DMS53 (cell line): ENCODE measurements at places on chromosomes 5 and 9.
A peak's percentile ranks its signal among the peaks of the same experiment; 100 is the strongest.

DNA sequence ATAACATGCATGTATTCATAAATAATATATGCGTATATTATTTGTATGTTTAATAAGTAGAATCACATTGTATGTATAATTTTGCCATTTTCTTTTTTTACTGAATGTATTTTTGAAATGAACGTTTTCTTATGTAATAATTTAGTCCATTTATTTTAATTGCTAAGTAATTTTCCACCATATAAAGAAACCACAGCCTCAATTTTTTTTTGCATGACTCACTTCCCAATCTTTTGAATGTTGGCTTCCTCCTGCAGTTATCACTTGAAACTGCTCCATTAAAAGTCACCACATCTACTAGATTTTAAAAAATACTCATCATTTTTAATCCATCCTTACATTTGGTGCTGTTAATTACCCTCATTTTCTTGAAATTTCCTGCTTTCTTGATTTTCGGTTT is 363.3 kb upstream of the MEF2C start:
- DNase-seq, result no peak

DNA sequence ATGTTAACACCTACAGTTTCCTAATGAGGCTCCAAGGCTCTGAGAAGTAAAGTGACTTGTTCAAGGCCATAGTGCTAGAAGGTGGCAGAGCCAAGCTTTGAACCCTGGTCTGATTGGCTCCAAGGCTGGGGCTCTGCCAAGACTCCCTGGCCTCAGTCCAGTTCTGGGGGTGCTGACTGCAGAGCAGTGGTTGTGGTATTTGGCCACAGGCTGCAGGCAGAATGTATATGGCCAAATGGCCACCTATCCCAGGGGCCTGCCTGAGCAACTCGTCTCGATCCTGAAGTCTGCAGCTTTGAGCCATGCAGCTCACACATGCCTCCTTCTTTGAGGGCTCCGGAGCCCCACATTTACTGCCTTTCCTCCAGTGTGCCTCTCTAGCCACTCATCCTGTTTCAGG is 9.7 kb upstream of the NEK6 start:
- no peak for DNase-seq

DNA sequence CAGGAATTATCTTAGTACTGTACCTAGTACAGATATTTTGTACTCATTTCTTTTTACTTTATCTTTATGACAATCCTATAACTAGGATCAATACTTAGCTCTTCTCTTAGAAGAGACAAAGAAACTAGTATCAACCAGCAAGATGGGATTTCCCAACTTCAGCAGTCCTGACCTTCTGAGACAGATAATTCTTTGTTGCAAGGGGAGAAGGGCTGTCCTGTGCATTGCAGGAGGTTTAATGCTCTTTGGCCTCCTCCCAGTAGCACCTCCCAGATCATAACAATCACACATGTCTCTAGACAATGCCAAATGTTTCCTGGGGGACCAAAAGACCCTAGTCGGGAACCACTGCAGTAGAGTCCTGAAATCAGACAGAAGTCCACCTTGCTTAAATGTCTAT is 424.3 kb upstream of the DMAC1 start:
- no peak for DNase-seq

GRCh38 chr5:1004461-1005248 is 3.9 kb upstream of the NKD2 start:
- DNase-seq, result peak; percentile 87

DNA sequence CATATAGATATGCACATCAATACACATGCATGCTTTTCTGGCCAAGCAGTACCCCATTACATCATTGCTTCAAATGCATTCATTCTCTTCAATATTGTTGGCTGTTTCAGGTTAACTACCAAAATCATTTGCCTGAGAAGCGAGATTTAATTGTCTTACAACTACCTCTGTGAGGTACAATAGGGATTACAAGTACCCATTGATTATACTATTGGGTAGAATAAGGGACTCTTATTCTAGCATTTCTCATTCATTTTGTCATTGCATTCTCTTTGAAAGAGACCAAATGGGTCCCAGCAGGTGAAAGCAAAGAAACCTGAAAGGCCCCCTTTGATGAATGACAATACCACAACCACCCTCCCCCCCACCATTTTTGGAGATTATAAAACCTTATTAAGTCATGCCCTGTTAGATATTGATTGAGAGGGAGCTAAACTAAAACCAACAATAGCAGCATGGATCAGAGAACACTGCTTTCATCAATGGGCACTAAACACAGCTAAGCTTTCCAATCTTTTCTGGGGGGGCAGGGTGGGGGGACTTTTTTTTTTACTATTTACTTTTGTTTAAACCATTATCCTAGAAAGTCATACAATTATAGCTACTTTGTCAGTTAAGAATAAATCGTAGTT is 375.0 kb upstream of the CCNH start:
- no peak for DNase-seq

DNA sequence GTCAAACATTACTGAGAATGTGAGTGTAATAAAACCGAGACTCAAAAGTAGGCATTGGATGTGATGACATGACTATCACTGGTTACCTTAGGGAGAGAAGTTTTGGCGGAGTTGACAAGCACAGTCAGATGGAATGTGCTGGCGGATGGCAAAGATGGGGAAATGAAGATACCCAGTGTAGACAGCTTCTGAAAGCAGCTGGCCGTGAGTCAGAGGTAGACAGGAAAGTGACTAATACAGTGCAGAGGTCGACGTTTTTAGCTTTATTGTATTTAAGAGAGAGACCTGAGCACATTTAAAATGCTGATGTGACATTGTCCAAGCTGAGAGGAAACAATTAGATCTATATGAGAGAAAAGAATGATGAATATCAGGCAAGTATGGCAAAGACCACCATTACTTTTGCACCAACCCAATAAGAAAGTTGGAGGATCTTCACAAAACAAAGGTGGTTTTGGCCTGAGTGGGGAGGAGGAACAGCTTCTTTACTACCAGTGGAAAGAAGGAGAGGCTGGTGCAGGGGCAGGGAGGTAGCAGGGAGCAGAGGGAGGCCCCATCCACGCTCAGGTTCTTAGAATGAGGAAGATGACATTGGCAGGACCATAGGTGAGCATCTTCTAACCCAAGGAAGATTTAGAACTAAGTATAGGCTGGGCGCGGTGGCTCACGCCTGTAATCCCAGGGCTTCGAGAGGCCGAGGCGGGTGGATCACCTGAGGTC is 36.7 kb upstream of the KCNIP1 start:
- no peak for DNase-seq

- no peak for DNase-seq
Observed at GRCh38 chr9:77885104-77885672, 146.4 kb downstream of the GNAQ start.

DNA sequence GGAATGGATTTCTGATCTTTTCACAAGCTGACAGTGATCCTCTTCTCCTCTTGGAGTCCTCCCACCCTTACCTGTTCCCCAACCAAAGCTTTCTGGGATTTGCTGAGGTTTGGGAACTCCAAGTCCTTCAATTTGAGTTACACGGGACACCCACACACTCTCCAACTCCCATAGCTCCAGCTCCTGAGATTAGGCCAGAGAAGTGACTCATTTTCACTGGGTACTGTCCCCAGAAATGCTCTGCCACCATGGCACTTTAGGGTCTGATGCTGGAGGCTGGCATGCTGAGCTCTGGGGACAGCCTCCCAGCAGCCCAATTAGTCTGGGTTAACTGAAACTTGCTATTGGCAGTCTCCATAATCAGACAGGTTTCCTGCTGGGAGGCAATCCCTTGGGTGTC is 14.0 kb upstream of the HRCT1 start:
- no peak for DNase-seq

- DNase-seq, result no peak
Observed at GRCh38 chr5:1507457-1507856, 16.3 kb downstream of the LPCAT1 start.

DNA sequence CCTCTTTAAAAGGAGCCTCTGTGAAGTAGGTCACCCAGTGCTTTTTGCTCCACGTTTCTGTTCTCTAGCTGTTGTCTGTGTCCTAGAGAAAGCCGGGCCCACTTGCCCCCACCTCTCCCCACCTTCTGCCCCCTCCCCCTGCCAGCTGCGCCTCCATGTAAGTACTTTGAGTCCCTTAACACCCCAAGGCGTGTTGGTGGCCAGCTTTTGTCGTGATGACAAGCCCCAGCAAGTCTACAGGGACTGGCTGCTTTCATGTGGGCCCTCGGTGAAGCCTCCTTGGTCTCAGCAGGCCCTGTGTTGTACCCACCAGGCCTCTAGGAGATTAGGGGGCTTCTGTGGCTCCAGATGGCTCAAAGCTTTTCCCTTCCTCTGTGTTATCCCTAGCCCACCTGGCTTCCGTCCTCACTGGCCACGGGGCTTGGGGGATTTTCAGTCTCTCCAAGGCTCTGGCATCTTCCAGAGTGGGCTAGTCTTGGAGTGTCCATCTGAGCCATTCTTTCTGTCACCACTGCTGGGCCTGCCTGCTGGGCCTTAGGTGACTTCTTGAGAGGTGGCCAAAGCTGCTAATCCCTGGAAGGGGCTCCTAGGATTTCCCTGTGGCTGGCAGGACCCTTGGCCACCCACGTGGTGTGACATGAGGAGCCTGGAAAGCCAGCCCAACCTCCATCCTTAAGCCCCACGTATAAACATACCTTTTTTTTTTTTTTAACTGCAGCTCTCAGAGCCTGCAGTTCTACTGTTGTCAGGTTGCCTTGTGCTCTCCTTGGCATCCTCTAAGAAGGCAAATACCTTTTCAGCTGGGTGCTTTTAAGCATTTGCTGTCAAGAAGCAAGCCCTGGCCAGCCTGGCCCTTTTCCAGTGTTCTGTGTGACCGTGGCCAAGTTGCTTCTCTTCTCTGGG is 1.1 kb upstream of the NDST1 start:
- no peak for DNase-seq

DNA sequence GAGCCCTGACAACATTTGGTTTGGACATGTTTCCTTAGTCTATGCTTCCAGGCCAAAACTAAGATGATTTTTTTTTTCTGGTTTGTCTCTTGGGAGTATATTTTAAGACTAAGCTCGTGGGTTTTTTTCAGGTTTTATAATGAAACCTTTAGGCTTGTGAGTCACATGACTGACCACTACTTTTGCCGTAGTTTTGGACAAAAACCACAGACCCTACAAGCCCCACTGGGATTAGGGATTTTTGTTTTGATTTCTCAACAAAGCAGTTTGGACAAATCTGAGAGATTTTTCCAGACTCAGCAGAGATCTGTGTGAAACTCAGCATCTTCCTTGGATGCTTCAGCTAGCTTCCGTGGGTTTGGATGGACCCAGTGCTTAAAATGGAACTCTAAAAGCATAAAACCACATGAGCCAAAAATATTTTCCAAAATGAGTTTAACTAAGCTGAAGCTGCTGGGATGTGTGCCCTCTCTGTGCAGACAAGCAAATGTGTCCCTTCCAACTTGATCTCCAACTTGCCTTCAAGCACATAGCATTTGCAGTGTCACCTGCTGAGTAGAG is 70.3 kb upstream of the SMIM15 start:
- no peak for DNase-seq

DNA sequence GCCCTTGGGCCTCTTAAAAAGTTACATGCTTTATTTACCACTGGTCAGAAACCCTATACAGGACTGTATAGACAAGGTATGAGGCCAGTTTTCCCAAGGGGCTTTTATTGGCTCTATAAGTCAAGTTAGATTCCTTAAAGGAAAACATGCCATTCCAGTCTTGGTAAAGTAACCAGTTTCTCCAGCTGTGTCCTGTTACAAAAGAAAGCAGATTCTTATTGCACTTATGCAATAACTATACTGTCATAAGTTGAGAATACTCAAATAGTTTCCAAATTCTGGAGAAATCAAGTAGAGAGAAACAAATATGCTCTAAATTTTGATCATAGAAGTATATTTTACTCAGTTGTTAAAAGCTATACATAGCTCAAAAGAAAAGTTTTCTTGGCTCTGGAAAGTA is 47.2 kb downstream of the PTGS1 start:
- DNase-seq, result no peak

GRCh38 chr9:4356306-4356705 is 56.4 kb upstream of the GLIS3 start:
- no peak for DNase-seq

- DNase-seq, result peak; percentile 50
Observed at GRCh38 chr5:142748568-142749249, 21.5 kb upstream of the ARHGAP26 start.

- no peak for DNase-seq
Observed at GRCh38 chr5:72786676-72787075, 29.8 kb upstream of the TNPO1 start.

- DNase-seq, result no peak
Observed at GRCh38 chr9:78103971-78104433, 72.4 kb upstream of the GNAQ start.

DNA sequence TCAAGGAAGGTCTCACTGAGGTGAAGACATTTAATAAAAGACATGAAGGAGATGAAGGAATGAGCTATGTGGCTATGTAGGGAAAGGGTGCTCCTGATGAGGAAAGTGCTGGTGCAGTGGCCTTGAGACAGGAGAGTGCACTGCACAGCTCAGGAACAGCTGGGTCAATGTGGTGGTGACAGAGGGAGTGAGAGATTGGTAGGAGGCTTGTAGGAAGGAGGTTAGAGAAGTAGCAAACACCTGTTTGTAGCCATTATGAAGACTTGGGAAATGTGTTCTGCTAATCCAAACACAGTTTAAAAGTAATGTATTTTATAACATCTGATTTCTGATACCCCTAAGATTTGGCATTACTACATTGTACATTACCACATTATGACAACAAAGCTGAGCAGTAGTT is 115.1 kb upstream of the MTAP start:
- DNase-seq, result peak; percentile 40

DNA sequence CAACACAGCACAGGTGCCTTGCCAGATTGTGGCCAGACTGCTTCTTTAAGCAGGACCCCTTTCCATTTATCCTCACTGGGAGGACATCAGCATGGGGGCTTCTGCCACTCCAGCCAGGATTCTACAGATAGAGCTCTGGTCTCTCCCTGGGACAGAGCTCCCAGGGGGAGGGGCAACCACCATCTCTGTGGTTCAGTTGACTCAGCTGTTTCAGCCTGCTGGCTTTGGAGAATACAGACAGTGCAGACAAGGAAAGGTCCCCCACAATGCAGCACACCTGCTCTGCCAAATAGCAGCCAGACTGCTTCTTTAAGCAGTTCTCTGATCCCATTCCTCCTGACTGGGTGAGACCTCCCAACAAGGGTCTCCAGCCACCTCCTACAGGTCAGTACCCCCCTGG is 132.8 kb downstream of the OR2K2 start:
- no peak for DNase-seq

- DNase-seq, result no peak
Observed at GRCh38 chr5:174446446-174446845, 277.9 kb upstream of the MSX2 start.

DNA sequence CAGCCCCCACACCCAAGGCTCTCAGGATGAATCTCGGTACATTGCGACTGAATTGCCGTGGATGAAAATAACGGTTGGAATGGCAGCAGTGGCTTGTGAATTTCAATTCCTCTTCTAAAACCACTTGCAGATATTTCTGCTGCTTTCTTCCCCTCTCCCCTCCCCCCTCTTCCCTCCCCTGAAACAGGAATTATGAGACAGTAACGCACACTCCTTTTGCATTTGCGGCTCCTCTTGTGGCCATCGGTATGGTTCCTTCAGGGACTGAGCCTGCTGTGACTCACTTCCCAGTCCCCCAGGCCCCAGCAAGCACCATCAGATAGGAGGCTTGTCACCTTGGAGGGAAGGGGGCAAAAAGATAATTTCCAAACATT is 9.7 kb downstream of the DCANP1 start:
- DNase-seq, result no peak

- peak; percentile 52 for DNase-seq
Observed at GRCh38 chr9:7123743-7124142, 366.0 kb downstream of the KDM4C start.
